ENCODE measurements at places on chromosomes 1 and 21.

DNA sequence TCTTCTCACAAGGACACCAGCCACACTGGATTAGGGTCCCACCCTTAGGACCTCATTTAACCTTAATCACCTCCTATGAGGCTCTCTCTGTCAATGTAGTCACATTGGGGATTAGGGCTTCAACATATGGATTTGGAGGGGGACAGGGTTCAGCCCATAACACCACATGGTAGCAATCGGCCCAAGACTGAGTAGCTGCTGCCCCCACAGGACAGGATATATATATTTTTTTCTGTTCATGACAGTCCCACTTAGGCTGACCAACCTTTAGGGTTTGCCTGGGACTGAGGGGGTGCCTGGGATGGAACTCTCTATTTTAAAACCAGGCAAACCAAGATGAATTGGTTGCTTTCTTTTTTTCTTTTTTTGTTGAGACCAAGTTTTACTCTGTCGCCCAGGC lies 8.2 kb upstream of the ACTL8 start:
- no peak for DNase-seq

DNA sequence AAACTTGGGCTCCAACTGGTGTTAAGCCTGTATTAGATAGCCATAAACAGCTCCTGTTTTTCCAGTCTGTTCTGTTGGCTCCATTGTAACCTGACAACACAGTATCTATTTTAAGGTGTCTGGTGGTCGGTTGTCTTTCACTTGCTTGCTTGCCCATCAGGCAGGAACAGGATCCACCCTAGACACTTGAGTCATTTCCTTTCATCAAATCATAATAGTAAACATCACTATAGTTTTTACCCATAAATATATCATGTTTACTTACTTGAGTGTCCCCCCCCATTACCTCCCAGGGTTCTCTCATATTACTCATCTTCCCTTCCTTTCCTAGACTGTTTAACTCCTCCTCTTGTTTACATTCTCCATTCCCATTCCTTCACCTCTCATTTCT lies 2.9 kb downstream of the DDI2 start:
- no peak for DNase-seq

- no peak for DNase-seq
Measured at GRCh38 chr1:95230768-95231191, 3.2 kb upstream of the RWDD3 start.

DNA sequence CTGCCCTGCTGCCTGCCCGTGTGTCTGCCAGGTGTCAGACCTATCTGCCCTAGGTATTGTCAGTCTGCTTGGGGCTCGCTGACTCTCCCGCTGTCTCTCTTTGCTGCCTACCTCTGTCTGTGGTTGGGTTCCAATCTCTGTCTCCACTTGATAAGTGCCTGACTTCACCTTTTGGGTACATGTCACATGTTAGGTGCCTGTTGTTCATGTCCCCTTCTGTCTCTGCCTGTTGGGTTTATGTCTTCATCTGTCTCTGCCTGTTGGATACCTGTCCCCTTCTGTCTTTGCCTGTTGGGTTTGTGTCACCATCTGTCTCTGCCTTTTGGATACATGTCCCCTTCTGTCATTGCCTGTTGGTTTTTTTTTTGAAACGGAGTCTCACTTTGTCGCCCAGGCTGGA lies 14.6 kb downstream of the RPS6KA1 start:
- DNase-seq = no peak

DNA sequence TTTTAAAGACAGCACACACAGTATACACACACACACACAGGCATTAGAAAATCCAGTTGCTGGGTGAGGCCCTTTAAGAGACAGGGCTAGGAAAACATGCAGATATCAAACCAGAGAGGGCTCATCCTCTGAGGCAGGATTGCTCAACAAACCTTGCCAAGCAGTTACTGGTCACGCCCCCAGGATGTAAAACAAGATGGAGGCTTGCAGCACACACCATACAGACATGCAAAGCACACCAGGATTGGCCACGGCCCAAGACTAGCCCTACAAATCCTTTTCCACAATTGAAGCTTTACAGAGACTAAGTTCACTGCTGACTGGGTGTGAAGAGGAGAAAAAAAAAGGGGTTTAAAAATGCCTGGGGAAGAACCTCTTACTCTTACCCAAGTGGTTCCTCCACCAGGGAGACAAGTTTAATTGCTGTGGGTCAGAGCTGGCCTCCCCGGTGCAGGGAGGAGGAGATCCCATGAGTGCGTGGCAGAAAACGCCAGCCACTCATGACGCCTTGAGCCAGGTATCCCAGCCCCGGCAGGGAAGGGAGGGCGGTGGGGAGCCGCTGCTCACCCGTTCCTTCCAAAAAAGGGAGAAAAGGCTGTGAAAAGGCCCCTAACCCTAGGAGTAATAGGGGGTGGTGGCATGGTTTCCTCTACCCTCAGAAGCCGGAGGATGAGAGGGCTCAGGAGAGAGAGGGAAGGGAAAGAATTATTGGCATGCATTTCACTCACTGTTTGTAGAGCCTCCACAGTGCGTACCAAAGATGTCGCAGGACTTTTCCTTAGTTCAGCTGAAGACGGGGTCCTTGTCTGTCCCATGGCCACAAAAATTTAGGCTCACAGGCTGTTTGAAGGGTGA lies 594.6 kb upstream of the ZP4 start:
- no peak for DNase-seq

DNA sequence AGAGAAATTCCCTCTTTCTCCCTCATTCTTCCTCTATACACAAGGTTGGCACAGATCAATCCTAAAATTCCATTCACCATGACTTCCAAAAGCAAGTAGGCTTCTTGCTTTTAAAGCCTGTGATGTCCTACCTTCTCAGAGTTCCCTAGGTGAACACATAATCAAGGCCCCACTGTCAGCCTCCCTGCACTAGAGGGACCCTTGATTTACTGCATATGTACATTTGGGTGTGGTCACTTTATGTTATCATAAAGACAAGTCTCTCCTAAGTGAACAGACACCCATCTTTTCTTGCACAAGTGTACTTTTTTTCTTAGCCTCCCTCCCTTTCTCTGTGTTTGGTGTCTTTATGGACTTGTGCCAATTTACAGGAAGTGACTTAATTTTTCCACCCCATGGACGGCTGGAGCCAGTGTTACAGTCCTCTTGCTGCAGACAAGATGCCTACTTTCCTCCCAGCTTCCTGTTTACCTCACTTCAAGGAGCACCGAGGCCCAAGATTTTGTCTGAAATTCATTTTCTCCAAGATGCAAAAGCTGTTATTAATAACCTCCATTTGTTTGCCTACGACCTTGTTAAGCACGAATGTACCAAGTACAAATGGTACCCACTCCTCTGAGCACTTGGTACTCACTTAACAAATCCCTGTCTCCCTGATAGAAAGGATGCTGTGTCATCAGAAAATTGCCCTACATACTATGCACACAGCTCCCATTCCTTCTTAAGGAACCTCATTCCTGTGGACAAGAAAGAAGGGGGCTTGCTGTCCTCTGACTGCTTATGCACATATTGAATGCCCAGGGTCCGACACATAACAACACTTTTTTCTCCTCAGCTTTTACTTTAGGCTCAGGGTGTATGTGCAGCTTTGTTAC lies 82.8 kb upstream of the SLC44A3 start:
- DNase-seq = no peak

GRCh38 chr1:206809504-206810084 lies 37.3 kb upstream of the IL10 start:
- peak; percentile 40 for DNase-seq

- DNase-seq = no peak
Measured at GRCh38 chr21:44514746-44515358, 25.1 kb downstream of the KRTAP10-1 start.

Measured in NCI-H1092 (cell line).